ENCODE measurements at places on chromosomes 3 and 15. TPM values are rescaled to one million over a fixed set of nuclear protein-coding genes. Genes with fewer than 3 reads are reported as not detected.

- DNase-seq: no peak
Observed at GRCh38 chr15:44075535-44075934, 119.5 kb downstream of the FRMD5 start.

Gene ITPKA
- polyA plus RNA-seq: 0.51 TPM

Gene FBN1
- polyA plus RNA-seq: 168 TPM

Gene CACNA2D3
- 1.9 TPM for polyA plus RNA-seq
